Activated CD8-positive, alpha-beta T cell treated with anti-CD3 and anti-CD28 coated beads for 36 hours (primary cell): ENCODE measurements at places on chromosomes 12 and 14. TPM values are rescaled to one million over a fixed set of nuclear protein-coding genes. Genes with fewer than 3 reads are reported as not detected.

DNA sequence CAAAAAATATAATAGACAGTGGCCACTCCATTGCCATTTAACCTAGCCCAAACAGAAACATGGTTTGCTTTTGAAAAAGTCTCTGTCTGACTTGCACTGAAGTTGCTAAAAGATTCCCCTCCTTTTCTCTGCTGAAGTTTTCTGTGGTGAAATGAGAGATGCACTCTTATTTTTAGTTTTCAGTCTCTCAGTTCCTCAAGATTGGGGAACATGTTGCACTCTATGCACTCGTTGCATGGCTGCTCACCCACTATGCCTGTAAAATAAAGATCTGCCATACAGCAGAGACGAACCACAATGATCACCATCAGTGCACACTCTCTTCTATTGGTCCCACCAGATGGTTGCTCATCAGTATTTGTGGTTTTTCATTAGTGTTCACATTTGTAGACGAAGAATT, 13.1 kb upstream of the DAAM1 start:
- DNase-seq, result no peak

Gene NPAS3
- total RNA-seq, result not detected

DNA sequence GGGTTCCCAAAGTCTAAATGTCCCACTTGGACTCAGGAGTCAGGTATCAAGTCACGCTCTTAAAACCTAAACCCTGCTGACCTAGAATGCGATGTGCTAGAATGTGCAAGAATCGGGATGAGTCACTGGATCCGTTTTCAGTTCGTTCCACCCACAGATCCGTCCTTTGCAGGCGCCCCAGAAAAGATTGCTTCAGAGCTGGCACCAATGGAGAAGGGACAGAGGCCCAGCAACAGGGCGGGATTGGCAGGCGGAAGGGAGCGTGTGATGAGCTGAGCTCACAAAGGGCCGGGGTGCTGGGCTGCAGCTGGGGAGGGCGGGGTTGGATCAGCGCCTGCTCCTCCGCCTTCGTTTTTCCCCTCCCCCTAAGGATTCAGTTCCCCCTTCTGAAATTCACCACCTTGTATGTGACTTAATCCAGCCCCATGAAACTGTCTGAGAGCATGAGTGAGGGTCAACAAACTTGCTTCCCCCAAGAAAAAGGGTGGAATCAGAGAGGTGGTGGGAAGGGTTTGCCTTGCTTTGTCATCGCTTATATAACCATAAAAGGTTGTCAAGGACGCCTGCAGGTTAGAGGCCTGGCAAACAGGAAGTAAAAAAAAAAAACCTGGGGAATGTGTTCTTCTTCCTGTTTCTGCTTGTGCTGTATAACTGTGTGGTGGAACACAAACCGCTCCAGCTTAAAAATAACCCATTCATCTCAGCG, 2.8 kb upstream of the UBC start:
- DNase-seq, result peak; percentile 97

DNA sequence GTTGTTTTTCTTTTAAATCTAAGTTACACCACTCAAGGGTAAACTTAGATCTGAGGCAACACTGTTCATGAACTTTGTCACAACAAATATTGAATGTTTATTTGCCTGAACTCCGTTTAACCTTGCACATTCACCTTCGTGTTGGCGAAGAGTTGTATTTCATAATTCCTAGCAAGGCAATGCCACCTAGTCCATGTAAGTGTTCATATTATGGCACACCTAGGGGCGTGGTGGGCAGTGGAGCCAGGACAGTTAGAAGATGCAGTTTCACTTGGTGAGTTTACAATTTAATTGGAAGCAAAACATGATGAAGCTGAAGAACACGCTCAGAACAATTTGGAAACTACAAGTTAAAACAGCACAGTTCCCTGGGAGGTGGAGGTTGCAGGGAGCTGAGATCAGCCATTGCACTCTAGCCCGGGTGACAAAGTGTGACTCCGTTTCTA, 30.4 kb upstream of the GNPNAT1 start:
- DNase-seq, result no peak
